Tibial artery (tissue), 4 donors: ENCODE measurements at places on chromosomes 5 and 9.

DNA sequence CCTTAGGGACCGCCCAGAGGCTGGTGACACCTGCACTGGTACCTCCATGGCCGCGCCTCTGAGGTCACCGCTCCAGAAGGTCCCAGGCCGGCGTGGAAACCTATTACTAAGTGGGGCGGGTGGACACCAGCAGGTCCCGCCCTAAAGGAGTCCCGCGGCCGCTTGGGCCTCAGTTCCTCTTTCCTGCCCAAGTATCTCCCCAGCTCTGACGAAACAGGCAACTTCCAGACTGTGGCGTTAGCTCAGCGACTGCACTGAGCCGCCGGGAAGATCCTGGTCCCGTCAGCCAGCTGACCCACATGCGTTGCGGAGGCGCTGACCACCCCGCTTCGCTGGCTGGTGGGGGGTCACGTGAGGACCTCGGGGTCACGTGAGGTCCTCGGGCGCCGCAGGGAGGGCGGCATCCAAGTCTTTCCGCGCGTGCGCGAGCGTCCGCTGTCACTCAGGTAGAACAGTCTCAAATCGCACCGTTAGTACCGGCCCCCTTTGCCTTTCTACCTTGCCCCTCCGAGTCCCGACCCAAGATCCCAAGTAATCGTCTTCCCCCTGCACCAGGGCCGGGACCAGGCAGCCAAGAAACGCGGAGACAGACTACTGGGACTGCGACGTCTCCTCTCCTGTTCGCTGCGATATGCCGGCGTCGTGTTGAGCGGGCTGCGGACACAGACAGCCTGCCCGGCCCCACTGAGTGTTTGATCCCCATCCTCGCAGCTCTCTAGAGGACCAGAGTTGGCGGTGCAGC, 53.7 kb upstream of the KDM4C start:
- peak; percentile 85 for DNase-seq

- DNase-seq, result no peak
Measured at GRCh38 chr5:148902478-148902877, 76.1 kb downstream of the ADRB2 start.

DNA sequence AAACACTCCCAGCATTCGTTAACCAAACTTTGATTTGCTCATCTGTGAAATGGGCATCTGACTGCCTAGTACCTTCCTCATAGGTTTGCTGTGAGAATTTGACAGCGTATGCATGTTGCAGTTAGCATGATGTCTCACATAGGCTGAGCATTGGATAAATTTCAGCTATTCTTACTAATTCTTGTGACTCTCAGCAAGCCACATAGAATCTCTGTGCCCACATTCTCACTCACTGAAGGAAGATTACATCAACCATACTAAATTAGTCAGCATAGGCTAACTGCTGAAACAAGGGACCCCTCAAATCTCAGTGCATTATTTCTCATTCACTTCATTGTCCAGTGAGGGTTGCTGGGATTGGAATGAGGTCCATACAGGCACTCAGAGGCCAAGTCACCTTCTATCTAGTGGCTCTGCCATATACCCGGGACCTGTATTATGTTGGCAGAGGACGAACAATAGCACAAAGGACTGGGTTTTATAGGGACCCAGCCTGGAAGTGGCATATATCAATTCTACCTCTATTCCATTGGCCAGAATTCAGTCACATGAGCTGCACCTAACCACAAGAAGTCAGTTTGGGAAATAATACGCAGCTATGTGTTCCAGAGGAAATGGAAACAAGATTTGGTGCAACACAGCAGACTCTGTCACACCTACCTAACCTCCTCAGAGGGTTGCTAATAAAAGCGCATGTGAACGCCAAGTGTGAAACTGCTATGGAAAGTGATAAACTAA, 4.2 kb upstream of the PTGER4 start:
- no peak for DNase-seq

- DNase-seq, result no peak
Measured at GRCh38 chr5:74542482-74542881, 98.0 kb downstream of the ENC1 start.

GRCh38 chr5:80082281-80082680, 47.1 kb downstream of the THBS4 start:
- DNase-seq, result no peak

DNA sequence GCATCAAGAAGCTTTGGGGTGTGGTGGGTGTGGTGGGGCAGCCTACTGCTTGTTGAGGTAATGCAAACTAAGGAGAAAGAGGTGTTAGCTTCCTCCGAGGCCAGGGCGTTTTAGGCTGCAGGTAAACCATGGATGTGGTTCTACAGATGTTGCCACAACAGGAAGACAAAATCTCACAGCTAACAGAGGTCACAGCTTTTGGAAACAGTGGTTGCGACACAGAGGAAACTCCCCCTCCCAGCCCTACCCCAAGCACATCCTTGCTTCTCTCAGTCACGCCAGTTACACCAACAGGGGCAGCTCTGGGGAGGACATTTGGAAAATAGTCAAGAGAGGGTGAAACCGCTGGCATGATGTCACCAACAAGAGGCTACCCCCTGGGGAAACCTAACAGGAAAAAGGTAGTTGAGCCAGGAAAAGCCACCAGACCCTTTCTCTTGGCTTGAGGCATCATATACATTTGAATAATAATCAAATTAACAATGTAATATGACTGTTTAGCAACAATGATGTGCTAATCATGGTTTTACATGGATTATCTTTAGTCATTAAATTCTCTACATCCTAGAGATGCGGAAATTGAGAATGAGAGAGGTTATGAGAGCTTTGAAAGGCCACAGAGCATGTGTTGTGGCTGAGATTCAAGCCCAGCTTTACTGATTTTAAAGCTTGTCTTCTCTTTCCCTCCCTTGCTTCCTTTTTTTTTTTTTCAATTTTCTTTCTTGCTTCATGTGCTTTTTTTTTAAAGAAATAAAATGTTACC, 82.2 kb upstream of the IL12B start:
- no peak for DNase-seq

DNA sequence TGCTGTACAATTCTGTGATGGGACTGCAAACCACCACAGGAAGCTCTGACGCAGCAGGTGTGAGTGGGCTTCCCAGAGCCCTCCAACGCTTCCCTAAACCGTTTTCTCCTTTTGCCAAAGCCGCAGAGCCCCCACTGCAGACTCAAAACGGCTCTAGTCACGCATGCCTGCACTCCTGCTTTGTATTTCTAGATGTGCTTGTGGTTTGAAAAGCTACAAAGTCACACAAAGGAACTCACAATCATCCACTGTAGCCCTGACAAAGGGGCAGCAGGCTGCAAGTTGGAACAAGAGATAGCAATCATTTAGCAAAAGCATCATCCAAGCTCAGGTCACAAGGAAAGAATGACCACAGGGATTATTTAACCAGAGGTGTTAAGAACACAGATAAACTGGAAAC, 79.3 kb downstream of the PTPN3 start:
- DNase-seq, result no peak

DNA sequence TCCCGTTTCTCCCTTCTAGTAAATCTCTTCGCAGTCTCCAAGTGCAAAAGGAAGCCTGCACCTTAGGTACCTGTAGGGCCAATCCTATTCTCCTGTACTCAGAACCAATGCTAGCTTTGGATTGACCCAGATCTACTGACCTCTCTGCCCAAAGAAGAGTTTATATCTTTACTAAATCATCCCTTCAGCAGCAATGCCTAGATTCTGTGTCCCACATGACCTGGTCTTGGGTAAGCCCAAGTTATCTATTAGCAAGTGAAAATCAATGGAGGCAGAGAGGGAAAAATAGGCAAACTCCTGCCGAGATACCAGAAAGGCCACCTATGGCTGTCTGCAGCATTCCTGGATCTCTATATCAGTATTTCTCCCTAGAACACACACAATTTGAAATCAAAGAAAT, 60.0 kb downstream of the SUSD1 start:
- DNase-seq, result no peak

DNA sequence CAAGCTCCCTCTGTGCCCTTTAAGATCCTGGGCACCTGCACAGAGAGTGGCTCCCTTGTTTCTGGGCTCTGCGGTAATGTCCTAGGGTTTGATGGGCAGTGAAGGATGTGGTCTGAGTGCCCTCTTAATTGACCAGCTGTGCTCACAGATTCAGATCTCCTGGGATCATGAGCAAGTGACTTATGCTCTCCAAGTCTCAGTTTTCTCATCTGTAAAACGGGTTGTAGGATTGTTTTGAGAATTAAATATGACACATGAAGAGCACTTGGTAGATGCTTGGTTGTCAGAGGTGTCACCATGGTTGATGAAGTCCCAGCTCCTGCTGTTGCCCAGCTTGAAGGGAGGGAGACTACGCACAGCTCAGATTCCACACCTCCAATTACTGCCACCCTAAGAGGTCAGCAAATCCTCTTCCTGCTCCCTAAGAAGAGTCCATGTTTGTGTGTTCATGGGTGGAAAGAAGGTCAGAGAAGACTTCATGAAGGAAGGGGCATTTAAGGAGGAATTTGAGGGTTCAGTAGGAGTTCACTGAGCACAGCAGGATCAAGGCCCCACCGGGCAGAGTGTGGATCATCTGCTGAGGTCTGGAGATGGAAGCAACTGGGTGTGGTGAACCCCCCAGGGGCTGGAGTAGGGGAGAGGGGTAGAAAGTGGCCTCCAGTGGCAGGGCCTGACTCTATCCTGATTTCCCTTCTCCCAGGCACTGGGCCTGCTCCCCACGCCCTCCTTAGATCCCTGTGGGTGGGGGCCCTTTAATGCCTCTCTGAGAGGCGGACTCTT, 1.4 kb upstream of the PSD2 start:
- no peak for DNase-seq

DNA sequence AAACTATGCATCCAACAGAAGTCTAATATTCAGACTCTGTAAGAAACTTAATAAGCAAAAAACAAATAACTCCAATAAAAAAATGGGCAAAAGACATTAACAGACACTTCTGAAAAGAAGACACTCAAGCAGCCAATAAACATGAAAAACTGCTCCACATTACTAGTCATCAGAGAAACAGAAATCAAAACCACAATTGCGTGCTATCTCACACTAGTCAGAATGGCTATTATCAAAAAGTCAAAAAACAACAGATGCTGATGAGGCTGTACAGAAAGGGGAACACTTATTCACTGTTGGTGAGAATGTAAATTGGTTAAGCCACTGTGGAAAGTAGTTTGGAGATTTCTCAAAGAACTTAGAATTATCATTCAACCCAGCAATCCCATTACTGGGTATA, 101.2 kb upstream of the TRIM32 start:
- no peak for DNase-seq

DNA sequence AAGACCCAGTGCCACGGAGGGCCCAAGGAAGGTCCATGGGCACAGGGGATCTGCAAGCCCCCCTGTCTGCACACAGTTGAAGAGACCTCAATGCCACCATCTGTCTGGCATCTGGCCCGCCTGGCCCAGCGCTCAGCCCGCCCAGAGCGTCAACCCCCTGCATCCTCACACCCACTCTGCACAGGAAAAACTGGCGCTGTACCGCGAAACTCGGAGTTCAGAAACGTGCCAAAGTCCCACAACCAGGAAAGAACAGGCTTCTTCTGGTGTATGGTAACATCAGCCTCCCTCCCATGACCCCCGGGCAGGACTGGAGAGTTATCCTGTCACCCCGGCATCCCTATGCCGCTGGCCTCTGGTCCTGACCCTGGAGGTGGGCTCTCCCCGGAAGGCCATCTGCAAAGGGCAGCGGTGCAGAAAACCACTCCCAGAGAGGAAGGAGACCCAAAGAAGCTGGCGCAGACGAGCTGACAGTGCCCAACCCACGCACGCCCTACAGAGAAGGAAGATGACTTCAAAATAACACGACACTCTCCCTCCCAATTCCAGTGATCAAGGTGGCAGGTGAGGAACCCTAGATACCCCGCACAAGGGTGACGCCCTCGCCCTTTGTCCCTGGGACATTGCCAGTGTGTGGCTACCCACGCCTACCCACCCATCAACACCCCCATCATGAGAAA, 18.9 kb downstream of the VAV2 start:
- DNase-seq, result no peak

- DNase-seq, result peak; percentile 61
Measured at GRCh38 chr9:128683340-128684064, 5.5 kb upstream of the SET start.

DNA sequence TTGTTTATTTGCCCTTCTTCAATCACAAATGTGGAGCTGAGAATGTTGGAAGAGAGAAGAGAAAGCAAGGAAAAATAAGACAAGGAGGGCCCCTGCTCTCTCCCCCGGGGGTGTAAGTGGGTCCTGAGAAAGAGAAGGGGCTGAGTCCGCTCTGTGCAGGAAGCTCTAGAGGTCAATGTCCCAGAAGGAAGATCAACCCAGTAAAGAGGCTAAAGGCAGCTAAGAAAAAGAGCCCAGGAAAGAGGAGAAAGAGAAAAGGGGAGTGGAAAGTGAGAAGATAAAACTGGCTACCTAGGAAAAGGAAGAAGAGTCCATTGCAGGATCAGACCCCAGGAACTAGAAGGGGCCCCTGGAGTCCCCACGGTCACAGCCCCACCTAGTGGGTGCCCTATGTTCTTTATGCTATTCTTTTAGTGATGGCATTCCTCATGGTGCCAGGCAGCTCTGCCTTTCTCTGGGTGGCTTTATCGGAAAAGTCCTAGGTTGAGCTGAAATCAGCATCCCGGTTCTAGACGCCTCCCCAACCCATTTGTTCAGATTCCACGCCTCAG, 583.4 kb downstream of the ACTL7B start:
- peak; percentile 51 for DNase-seq

GRCh38 chr9:77170991-77171699, 6.2 kb upstream of the VPS13A start:
- no peak for DNase-seq

DNA sequence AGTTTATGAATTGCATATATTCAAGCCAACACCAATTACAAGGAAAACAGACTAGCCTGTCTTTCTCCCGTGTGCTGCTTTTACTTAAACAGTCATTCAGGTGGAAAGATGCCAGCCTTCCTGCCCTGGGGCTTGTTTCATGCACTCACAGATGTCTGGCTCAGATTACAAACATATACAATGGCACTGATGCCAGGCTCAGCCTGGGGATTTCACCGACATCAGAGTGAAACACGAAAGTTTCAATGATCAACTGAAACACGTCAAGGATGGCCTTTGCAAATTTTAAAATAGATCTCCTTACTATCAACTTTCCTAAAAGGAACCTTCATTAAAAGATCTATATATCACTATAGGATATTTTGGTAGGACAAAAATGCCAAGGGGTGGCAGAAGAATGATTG, 1576.5 kb downstream of the EFNA5 start:
- no peak for DNase-seq

- DNase-seq, result no peak
Measured at GRCh38 chr9:15144622-15145061, 162.4 kb downstream of the TTC39B start.

DNA sequence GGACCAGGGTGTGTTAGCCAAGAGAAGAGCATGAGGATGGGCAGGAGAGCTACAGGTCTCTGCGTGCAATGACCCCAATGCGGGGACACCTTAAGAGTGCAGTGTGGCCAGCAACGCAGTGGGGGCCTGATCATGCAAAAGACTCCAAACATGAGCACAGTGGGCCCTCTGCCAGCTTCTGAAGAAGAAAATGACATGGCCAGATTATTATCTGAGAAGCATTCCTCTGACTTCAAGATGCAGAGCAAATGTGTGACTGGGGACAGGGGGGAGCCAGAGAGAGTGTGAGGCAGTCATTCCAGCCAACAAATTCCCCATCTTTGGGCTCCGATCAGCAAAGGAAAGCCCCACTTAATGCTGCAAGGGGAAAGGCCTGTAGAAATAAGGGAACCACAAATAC, 229.4 kb downstream of the CDK5RAP2 start:
- no peak for DNase-seq
